Mammary epithelial cell (primary cell): ENCODE measurements at places on chromosomes 5 and 9. TPM values are rescaled to one million over a fixed set of nuclear protein-coding genes. Genes with fewer than 3 reads are reported as not detected.

The RHOBTB3 gene
- total RNA-seq = 33.2 TPM

The SUSD3 gene
- total RNA-seq = not detected in 2 replicates

The IFNA4 gene
- not detected for total RNA-seq

The SPATA9 gene
- not detected for total RNA-seq

The SNAPC4 gene
- 7.0 TPM for total RNA-seq

The TAF11L10 gene
- not detected in 2 replicates for total RNA-seq

The PCDHGB3 gene
- total RNA-seq = 0.72 and 1.8 TPM in 2 replicates

The SPINK14 gene
- total RNA-seq = not detected in 2 replicates

The ABCA2 gene
- 44.3 TPM for total RNA-seq

The LCN1 gene
- total RNA-seq = not detected

The HMMR gene
- total RNA-seq = 0.33 TPM

The PCDHB3 gene
- 0.29 and 0.31 TPM in 2 replicates for total RNA-seq

The AK6 gene
- total RNA-seq = 38.5 and 44.4 TPM in 2 replicates

The DMRTA1 gene
- total RNA-seq = 0.50 TPM

The NR6A1 gene
- 4.8 TPM for total RNA-seq

The HAND1 gene
- total RNA-seq = not detected in 2 replicates

The GABRP gene
- 0.28 TPM in 1 of 2 replicates, not detected in the other for total RNA-seq

The BTNL9 gene
- not detected for total RNA-seq

The PTPN3 gene
- total RNA-seq = 41.8 TPM

The HTR4 gene
- not detected in 2 replicates for total RNA-seq

The PHPT1 gene
- total RNA-seq = 55.3 TPM

The HNRNPA0 gene
- total RNA-seq = 15.8 TPM

The STC2 gene
- total RNA-seq = 311 TPM

The GPX8 gene
- total RNA-seq = 32.0 and 38.0 TPM in 2 replicates
